ENCODE measurements at places on chromosomes 6 and 20.

DNA sequence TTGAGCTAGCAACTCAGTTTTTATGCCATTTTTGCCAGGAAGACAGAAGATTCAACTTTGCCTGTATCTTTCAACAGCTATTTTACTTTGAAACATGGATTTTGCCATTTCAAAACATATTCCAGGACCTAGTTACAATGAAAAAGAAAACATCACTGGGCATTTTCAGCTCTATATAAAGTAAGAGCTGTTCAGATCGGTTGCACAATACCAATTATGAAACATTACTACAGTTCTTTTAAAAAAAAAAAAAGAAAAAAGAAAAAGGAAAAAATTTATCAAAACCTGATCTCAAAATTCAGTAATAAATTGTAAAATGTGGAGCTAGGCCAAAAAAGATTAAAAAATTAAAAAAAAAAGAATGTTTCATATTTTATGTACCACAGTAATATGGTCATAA is 15.6 kb downstream of the BCLAF1 start:
- DNase-seq, result no peak

GRCh38 chr20:48605364-48606171 is 222.2 kb downstream of the PREX1 start:
- no peak for DNase-seq

DNA sequence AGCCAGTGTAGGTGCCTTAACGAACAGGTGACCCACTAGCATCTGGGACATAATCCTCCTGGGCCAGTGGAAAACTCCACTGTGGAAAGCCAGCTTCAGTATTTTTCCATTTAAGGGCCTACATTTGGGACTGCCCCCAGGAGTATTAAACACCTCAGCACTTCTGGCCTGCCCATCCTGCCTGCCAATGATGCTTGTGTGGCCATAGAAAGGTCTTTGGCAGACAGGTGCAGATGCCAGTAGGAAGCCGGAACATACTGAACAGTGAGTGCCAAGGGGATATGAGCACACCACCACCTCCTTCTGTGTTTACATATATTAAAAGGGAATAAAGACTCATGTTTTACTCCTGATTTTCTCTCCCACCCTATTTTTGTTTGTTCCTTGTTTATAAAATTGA is 19.9 kb downstream of the MCM8 start:
- peak; percentile 93 for DNase-seq

DNA sequence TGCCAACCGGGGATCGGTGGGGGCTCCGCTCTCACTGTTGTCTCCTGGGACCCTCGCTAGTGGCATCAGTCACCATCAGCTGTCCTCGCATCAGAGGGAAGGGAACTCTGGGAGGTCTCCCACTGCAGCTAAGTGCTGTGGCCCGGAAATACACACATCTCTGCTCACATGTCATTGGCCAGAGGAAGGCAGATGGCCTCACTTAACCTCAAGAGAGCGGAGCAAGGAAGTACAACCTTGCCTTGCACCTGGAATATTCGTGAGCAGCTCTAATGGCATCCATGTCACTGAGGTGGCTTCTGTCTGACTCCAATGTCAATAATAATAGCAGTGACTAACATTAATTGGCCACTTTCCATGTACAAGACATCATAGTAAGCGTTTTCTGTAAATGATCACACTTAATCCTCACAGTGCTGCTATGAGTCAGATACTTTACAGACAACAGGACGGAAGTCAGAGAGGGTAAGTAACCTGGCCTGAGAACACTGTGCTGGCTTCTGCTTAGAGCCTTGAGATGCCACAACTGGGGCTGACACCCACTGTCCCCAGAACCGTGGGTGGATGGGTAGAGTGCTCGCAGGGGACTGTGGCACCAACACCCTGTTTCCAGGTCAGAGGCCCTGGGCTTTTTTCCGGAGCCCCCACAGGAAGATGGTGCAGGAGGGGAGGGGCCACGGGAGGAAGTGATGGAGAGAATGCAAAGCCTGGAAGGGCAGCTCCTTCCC is 6.0 kb downstream of the LHFPL5 start:
- no peak for DNase-seq

DNA sequence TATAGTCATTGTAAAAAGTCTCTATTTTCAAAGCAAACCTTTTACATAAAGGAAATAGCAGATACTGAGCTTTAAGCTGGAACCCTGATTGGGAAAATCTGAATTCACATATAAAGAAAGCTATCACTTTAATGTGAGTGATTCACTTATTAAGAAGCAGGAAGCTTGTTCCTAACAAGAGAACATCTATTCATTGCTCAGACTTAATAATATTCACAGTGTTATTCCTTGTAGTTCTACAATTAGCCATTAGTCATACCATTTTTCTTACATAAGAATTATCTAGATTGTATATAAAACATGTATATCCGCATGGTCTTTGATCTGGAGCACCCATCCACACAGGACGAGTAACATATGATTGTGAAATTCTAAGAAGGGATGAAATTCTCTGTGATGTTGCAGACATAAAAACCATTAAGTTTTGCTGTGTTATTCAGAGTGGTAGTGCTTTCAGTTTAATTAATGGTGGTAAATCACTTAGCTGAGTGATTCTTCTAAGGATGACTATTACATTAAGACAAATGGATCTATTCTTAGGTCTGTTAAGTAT is 71.1 kb upstream of the FOXQ1 start:
- no peak for DNase-seq

DNA sequence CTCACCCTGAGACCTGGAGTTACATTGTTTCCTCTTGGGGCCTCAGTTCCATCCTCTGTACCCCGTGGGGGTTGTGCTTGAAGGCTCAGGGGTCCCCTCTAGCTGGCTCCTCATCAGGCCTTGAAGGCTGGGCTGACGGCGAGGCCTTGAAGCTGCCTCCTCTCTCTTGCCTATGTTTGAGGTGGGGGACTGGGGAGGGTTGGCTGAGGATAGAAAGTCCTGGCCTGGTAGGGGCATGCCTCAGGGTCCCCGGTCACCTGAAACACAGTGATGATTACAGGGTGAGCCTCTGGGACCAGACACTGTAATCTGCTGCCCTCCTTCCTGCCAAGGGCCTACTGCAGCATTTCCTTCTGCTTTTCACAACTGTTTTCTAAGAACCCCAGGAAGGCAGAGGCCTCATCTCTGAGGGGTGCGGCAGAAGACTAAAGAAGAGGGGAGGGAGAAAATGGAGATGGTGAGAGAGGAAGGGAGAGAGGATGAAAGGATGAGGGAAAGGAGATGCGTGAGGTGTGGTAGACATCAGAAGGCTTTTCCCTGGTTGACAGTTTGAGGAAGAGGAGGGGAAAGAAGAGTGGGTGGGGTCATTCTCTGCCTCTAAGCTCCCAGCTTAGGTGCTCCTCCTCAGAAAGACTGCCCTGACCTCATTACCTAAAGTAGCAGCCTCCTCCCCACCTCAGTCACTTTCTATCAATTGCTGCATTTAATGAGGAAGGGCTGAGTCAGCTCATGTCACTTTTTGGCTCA is 29.7 kb downstream of the VEGFA start:
- no peak for DNase-seq

DNA sequence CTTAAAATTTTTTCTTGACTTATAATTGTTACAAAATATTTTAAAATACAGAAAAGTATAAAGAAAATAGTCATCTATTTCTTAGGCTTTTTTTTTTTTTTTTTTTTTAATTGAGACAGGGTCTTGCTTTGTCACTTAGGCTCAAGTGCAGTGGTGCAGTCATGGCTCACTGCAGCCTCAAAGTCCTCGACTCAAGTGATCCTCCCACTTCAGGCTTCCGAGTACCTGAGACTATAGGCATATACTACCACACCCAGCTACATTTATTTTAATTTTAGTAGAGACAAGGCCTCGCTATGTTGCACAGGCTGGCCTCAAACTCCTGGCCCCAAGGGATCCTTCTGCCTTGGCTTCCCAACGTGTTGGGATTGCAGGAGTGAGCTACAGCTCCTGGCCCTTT is 5.3 kb upstream of the ACAT2 start:
- DNase-seq, result no peak

DNA sequence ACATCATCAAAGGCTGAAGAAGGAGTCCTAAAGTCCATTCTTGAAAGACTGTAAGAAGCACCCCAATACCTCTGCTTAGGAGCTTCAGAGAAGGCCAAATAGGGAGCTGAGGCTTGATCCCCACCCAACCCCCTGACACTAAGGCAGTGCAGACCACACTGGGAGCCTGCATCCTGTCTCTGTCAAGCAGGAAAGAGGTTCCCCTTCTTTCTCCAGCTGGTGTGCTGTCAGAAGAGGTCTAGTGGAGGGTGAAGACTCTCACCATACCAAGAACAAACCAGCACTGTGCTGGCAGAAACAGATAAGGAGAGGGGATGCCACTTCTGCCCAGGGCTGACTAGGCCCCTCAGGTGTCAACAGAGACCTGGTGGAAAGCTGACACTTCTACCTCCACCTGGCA is 19.9 kb downstream of the GZF1 start:
- no peak for DNase-seq

GRCh38 chr6:128925765-128926164 is 42.8 kb downstream of the LAMA2 start:
- no peak for DNase-seq

- no peak for DNase-seq
Observed at GRCh38 chr6:125834348-125834747, 43.6 kb downstream of the NCOA7 start.

DNA sequence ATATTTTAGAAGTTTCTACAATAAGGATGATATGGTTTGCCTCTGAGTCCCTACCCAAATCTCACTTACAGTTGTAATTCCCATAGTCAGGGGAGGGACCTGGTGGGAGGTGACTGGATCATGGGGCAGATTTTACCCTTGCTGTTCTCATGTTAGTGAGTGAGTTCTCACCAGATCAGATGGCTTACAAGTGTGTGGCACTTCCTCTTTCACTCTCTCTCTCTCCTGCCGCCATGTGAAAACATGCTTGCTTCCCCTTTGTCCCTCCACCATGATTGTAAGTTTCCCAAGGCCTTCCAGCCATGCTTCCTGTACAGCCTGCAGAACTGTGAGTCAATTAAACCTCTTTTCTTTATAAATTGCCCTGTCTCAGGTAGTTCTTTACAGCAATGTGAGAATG is 527.5 kb upstream of the ID4 start:
- DNase-seq, result no peak

GRCh38 chr6:56742122-56742791 is 99.6 kb upstream of the DST start:
- no peak for DNase-seq

DNA sequence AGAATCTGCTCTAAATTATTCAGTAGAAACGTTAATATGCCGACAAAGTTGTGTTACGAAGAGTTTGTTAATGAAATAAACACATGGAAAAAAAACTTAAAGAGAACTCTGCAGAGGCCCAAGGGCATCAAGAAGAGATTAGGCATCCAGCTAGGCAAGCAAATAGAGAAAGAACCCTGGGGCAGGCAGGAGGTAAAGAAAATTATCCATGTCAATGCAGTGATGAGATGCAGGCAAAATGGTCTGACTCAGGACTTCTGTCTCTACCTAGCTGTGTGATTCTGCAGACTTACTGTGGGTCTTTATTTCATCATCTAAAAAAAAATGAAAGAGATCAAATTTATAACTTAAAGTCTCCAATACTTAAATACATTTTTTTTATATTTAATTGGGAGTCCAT is 448.0 kb downstream of the HAO1 start:
- no peak for DNase-seq

GRCh38 chr20:50379991-50380696 is 130.0 kb upstream of the PTPN1 start:
- no peak for DNase-seq

- no peak for DNase-seq
Observed at GRCh38 chr6:7546896-7547295, 5.4 kb downstream of the DSP start.

DNA sequence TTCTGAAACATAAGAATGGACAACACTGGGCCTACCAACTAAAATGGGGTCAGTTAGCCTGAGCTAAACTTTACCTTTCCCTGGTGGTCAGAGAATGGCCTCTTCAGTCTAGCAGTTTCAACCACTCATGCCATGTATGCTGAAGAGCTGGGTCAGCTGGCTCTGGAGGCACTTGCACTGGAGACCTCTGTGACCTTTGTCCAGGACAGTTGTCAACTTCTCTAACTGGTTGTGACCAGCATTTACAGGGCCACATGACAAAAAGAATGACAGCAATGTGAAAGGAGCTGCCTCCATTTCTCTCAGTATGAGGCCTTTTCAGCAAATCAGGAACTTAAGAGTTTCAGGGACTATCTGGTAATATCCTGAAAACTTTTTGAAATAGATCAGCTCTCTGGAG is 59.9 kb upstream of the TMEM30A start:
- DNase-seq, result no peak

DNA sequence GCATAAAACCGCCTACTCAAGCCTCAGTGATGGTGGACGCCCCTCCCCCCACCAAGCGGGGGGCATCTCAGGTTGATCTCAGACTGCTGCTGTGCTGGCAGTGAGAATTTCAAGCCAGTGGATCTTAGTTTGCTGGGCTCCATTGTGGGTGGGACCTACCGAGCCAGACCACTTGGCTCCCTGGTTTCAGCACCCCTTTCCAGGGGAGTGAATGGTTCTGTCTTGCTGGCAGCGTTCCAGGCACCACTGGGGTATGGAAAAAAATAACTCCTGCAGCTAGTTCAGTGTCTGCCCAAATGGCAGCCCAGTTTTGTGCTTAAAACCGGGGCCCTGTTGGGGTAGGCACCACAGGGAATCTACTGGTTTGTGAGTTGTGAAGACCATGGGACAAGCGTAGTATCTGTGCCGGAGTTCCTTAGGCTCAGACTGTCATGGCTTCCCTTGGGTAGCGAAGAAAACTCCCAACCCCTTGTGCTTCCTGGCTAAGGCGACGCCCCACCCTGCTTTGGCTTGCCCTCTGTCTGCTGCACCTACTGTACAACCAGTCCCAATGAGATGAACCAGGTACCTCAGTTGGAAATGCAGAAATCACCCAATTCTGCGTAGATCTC is 1334.5 kb upstream of the ADGRB3 start:
- no peak for DNase-seq

GRCh38 chr6:12813321-12813720 is 96.8 kb downstream of the PHACTR1 start:
- DNase-seq, result no peak

GRCh38 chr20:7696311-7696710 is 243.9 kb downstream of the HAO1 start:
- DNase-seq, result no peak

DNA sequence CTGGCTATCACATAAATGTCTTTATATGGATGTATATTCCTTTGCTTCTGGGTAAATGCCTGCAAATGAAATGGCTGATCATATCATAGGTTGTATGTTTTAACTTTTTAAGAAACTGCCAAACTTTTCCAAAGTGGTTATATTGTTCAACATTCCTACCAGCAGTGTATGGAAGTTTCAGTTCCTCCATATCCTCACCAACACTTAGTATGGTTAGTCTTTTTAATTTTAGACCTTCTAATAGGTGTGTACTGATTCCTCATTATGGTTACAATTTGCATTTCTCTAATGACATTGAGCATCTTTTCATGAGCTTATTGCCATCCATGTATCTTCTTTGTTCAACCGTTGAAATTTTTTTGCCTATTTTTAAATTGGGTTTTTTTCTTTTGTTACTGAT is 155.4 kb downstream of the ZFAND3 start:
- no peak for DNase-seq

- no peak for DNase-seq
Observed at GRCh38 chr6:137097526-137097925, 52.8 kb upstream of the IL20RA start.

Data from G401 (cell line).